ENCODE measurements at places on chromosomes 6 and 20.

- no peak for DNase-seq
These were observed 13.7 kb upstream of the TMX4 start for GRCh38 chr20:8033151-8033841.

GRCh38 chr6:40693768-40694167 lies 106.6 kb upstream of the LRFN2 start:
- DNase-seq = no peak

- peak; percentile 94 for DNase-seq
These were observed 39.0 kb upstream of the IFNGR1 start for GRCh38 chr6:137258170-137258569.

DNA sequence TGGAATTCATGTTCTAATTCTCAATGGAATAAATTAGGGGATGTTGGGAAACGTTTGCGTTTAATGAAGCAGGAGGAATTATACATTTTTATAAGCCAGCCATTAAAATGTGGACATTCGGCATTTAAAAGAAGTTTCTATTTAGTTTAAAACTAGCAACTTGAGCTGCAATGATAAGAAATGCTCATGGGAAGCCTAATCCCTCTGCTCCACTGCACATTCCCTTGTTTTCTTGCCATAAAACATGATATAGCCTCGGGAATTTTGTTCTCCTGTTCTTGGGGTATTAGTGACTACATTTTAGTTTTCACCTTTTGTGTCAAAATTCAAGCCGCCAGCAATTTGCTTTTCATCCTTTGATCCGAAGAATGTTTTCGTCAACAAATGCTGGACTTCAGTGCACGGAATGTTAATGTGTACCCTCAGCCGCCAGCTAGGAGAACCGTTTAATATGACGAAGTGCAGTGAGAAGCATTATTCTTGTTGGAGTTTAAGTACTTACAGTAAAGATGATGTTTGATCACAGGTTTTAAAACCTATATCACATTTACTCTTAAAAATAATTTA lies 137.9 kb downstream of the HIVEP1 start:
- DNase-seq = no peak

DNA sequence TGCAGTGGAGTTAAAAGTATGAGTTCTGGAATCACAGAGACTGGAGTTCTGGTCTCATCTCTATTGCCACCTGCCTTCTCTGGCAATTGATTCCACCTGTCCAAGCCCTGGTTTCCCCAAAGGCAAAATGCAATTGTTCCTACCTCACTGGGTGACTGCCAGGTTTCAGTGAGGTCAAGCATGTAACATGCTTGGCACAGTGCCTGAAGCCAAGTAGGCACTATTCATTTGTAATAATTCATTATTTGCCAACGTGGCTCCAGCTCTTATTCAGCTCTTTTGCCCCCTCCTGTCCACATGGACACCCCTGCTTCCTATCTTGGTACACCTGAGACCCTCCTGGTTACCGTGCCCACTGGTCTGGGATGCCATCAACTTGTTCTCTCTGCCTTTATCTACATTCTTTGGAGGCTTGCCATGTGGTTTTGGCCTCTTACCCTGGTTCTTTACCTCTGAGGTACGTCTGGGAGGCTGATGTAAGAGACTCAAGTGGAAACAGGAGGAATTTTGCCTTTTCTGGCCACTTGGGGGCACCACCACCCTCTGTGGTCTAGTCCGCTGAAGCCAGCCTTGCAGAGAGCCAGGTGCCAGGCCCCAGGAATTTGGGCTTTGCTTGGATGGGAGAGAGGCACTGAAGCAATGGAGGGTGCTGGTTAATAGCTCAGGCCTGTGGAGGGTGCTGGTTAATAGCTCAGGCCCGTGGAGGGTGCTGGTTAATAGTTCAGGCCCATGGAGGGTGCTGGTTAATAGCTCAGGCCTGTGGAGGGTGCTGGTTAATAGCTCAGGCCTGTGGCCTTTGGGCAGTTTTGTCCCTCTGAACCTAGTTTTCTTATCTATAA lies 1.7 kb downstream of the KCNK15 start:
- DNase-seq = peak; percentile 53

DNA sequence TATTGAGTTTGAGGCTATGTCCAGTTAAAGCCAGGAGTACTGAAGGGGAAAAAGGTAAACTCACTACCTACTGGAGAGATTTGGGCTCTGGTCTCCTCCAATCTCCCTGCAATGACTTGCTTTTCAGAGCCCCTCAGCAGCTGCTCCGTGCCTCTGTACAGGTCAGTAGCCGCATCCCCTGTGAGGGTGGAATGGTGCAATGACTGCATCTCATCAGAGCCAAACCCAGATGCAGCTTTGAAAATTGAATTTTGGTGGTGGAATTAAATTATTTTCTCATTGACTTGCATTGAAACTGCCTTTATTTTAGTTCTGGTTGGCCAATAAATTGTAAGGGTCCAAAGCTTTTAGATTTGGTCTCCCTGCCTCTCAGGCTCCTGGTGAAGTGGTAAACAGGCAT lies 166.7 kb downstream of the DLL1 start:
- DNase-seq = no peak

- peak; percentile 25 for DNase-seq
These were observed 526 bp downstream of the SOD2 start for GRCh38 chr6:159692303-159693127.

DNA sequence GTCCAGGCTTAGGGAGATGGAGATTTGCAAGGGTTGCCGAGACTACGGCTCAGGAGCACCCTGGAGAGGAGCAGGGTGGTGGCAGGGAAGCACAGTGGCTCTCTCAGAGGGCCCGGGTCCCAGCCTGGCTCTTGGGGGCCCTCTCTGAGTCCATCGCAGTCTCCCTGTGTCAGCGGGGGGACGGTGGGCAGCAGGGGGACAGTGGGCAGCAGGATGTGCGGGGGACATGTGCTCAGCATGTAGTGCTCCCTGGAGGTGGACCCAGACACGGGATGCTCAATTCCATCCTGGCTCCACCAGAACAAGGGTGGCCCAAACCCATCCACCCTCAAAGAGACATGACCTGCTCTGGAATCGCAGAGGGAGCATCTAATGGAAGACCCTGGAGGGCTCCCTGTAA lies 43.0 kb upstream of the ZBP1 start:
- DNase-seq = no peak

DNA sequence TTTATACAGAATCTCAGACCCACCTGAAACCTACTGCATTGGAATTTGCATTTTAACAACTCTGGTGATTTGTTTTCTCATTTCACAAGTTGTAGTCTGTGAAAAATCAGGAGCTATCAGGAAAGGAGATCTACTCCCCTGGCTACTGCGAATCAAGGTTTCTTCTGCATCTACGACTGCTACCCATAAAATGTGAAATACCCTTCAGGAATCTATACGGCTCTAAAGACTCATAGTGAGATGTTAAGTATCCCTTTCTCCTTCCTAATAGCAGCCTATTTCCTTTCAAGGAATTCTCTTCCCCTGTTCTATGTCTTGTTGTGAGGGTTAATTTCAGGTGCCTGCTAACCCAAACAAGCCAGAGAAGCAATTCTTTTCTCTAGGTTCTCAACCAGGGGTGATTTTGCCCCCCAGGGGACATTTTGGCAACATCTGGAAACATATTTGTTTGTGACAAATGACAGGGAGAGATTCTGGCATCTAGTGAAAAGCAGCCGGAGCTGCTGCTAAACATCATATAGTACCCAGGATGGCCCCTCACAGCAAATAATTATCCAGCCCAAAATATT lies 26.3 kb downstream of the WFDC3 start:
- no peak for DNase-seq

DNA sequence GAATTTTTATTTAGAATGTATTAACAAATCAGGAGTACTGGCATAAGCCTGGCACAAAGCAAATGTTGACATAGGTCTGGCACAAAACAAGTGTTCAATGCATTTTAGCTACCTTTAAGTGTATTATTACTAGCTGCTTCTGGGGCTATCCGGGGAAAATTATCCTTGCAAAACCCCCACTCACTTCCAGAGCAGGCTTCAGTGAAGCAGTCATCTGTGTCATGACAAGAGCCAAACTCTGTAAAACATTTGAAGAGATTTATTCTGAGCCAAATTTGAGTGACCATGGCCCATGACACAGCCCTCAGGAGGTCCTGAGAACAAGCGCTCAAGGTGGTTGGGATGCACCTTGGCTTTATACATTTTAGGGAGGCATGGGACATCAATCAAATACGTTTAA lies 6.4 kb upstream of the TRIM38 start:
- DNase-seq = no peak
